Activated naive CD8-positive, alpha-beta T cell treated with anti-CD3 and anti-CD28 coated beads, Interleukin-2, amount 10 ng/mL, durations not matched to agents 7 days and 5 days (primary cell): ENCODE measurements at places on chromosomes 11 and 22.

DNA sequence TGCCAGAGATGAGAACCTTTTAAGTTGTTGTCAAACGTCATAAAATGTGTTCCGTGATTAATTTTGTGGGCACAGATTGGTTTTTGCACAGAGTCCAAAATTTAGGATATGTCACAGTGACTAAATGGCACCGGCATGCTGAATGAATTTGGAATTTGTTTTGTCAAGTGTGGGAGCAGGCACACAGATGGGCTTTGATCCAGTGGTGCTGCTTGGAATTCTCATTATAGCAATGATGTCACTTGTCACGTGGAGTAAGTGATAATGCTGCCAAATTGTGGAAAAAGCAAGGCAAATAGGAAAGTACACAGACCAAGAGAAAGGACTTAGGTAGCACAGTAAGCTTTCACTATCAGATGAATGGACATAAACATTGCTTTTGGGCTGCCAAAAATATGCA lies 8.0 kb upstream of the LIN7C start:
- DNase-seq, result no peak

- no peak for DNase-seq
These were observed 61.6 kb downstream of the C11orf65 start for GRCh38 chr11:108405706-108406105.

DNA sequence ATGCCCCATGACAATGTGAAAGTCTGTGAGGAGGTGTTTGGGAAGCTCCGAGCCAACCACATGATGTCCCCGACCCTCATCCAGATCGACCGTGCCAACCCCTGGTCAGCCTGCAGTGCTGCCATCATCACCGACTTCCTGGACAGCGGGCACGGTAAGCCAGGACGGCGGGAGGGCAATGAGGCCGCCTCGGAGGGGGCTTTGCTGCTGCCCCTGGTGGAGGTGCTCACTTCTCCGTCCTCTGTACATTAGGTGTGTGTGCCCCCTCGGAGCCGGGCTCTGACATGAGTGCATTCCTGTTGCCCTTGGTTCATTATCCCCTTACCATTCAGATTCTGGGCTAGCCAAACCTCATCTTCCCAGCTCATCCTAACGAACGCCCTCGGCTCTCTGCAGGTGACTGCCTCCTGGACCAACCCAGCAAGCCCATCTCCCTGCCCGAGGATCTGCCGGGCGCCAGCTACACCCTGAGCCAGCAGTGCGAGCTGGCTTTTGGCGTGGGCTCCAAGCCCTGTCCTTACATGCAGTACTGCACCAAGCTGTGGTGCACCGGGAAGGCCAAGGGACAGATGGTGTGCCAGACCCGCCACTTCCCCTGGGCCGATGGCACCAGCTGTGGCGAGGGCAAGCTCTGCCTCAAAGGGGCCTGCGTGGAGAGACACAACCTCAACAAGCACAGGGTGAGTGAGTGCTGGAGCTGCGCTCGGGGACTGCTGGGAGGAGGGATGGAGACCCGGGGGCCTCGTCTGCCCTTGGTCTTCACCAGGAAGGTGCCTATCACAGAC lies 13.8 kb downstream of the ADAMTS15 start:
- no peak for DNase-seq

DNA sequence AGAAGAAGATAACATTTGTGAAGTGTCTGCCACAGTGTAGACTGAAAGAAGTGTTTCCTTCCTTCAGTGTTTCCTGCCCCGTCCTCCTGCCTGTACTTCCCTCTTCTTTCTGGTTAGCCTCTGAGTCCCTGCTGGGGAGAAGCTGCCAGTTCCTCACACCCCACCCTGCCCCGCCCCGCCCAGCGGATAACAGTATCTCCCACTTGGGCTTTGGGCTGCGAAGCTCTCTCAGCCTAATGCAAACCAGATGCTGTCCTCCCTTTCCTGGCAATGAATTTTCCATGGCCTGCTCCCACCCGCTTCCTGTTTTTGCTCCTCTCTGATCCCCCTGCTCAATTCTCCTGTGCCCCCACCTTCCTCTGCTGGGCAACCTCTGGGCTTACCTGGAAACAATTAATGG lies 5.2 kb upstream of the RAB3IL1 start:
- DNase-seq, result no peak

DNA sequence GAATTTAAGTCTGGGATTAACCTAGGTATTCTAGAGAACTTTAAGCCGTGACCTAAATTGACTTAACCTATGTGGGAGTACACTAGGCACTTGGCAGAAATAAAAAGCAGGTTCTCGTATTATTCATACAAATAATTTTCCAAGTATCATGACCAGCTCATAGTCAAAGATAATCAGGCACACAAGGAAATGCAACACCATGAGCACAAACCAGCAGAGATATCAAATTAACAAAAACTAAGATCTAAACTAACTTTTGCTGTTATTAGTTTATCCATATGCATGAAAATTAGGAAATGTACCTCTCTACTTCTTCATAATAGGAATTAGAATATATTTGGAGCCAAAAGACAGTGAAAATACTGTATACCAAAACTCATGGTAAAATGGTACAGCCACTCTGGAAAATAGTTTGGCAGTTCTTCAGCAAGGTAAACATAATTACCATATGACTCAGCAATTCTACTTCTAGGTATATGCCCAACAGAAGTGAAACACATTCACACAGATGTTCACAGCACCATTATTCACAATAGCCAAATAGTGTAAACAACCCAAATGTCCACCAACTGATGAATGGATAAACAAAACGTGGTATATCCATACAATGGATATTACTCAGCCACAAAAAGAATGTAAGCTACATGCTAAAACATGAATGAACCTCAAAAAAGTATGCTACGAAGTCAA lies 154.1 kb downstream of the ENTHD1 start:
- no peak for DNase-seq
